Amygdala (tissue), 56 donors: ENCODE measurements at places on chromosomes 12 and 14.

DNA sequence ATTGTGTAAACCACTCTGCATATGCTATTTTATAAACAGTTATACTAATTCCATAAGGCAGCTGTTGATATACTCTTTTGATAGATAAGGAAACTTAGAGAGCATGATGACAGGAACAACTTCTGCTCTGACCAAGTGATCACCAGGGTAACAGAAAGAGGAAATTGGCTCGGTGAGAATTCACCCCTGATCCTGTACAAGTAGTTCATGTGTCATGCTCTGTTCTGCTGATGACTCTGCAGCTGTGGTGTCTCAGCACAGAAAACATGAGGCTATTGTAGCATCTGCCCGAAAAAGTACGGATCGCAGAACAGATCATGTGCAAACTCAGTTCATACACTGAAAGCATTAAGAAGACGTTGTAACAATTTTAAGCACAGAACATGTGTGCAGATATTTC, 345.0 kb downstream of the LRIG3 start:
- DNase-seq, result peak; percentile 1

DNA sequence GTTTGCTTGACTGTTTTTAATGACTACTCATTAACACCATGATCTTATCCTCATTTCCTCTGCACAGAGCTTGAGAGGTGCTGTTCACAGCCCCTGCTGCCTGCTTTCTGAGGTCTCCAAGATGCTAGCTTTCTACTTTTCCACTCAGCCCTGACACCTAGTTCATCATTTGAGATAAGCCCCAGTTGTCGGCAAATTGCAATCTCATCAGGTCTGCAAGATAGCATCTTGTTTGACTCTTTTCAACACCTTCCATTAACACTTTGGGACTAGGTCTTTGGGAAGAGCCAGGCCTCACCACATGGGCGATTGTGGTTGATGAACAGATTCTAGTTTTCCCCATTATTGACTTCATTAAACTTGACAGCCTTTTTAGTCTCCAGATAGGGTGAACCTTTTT, 904.8 kb downstream of the DIO2 start:
- DNase-seq, result no peak

- no peak for DNase-seq
Measured at GRCh38 chr14:56333359-56334292, 215.4 kb downstream of the PELI2 start.

GRCh38 chr14:101171650-101172049, 268.1 kb upstream of the RTL1 start:
- no peak for DNase-seq

DNA sequence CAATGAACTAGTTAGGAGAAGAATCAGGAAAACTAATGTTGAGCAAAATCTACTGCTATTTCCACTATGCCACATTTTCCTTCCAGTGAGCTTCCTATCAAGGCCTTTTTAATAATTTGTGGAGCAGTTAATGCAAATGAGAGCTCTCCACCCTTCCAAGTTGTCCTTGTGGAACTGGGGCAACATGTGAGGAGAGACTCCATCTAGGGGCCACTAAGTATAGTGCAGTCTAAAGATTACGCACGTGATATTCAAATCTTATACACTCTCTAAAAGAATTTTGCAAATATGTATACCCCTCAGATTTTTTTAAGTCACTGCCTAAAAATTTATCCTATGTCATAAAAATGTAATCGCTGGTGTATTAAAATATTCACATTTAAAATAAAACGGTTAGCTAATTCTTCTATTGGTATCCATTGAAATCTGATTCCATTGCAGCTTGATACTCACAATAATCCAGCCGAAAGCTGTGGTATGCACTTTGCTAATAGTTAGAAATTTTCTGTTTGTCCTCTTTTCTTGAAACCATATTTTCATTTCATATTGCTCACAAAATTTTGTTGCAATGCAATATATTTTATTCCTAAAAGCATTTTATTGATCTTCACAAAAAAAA, 100.1 kb downstream of the PAH start:
- no peak for DNase-seq

GRCh38 chr14:99687284-99688209, 3.4 kb downstream of the CYP46A1 start:
- DNase-seq, result no peak

DNA sequence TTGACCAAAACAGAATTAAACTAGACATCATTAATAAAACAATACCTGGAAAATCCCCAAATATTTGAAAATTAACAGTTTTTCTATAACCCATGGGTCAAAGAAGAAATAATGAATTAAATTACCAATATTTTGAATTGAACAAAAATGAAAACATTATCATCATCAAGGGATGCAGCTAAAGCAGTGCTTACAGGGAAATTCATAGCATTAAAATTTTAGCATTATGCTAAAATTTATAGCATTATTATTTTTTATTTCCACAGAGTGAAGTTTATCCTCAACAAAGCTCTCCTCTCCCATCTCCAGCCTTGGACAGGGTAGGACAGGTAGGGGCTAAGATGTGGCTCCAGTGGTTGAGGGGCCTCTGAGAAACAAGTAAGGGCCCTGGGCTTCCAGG, 19.3 kb upstream of the M6PR start:
- DNase-seq, result no peak

DNA sequence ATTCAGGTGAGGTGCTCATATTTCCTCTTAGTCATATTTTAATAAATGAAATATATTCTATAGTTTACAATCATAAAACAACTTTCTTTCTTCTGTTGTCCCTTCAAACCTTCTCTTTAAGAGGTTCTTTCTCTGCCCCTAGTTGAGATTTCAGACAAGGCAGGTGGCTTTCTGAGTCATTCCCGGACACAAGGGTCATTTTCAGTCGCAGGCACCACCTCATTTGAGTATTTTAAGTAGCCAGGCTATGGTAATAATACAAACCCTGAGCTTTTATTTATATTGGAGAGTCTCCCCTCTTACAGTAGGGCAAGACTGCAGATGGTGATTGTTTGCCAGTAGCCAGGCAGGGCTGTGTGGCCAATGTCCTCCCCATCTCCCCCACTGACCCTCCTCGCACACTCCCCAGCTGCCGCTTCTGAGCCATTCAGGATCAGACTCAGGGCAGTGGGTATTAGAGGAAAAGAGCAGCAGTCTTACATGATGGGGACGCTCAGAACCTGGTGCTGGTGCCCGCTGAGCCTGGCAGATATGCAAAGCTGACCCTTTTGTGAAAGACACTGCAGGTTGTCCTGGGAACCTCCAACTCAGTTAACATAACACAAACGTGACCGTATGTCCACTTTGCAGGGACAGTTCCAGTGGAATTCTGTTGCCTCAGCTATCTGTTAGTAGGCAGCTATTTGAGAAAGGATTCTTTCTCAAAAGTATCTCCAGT, 101.1 kb upstream of the BCL2L14 start:
- no peak for DNase-seq

DNA sequence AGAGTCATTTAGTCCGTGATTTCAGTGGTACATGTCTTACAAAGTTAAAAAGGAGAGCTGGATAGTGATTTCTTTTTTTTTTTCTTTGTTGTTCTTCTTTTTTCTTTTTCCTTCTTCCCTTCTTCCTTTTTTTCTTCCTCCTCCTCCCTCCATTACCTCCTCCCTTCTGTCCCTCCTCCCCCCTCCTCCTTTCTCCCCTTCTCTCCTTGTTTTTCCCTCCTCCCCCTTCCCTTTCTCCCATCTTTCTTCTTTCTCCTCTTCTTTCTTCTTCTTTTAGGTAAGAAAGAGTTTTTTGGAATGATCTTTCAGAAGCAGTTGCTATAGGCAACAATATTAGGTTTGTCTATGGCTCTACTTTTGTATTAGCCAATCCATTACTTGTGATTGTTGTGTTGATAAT, 368.6 kb downstream of the RAD51B start:
- DNase-seq, result no peak

GRCh38 chr14:20247646-20248246, 8.7 kb downstream of the OR11H4 start:
- no peak for DNase-seq

DNA sequence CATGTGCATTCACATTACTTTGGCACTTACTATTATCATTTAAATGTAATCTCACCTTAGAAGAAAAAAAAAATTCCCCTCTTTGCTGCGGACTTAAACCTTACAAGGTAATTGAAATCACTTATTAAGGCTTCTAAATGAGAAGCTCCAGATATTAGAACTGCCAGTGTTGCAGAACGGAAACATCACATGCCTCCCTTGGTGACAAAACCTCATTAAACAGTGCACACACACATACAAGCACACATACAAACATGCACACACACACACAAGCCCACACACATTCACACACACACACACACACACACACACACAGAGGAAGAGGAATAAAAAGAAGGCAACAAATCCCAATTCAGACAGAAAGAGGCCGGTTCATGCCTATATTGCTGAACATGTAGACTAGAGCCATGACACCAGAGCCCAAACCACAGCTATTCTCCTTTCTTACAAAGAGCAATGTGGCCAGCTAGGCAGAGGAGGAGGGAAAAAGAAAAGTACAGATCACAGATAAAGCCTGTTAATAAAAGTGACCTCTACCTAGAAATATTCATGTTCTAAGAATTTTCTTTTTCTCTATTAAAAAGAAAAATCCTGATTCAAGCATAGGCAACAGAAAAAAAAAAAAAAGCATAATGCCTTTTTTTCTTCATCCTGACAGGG, 405.2 kb upstream of the FLRT2 start:
- no peak for DNase-seq

DNA sequence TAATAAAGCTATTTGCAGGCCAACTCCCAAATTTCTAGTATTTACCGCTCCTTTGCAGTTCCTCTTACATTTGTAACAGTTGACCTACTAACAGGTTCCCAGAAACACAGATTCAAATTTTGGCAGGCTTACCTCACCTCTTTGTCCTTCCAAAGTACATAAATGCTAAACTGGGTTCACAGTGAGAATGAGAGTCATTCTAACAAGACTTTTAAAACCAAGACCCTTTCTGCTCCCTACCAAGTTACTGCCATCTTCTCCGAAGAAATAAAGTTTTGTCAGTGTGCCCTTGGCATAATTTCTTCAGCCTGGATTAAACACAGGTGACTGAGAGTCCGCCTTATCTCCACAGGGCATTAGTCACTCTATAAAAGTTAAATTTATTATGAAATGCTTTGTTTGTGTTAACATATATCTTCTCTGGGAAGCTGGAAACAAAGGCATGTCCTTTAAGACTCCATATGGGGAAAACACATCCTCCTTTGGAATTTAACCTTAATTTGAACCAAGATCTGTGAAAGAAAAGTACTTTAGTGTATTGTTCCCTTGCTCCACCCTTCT, 28.2 kb downstream of the FOXA1 start:
- DNase-seq, result no peak

DNA sequence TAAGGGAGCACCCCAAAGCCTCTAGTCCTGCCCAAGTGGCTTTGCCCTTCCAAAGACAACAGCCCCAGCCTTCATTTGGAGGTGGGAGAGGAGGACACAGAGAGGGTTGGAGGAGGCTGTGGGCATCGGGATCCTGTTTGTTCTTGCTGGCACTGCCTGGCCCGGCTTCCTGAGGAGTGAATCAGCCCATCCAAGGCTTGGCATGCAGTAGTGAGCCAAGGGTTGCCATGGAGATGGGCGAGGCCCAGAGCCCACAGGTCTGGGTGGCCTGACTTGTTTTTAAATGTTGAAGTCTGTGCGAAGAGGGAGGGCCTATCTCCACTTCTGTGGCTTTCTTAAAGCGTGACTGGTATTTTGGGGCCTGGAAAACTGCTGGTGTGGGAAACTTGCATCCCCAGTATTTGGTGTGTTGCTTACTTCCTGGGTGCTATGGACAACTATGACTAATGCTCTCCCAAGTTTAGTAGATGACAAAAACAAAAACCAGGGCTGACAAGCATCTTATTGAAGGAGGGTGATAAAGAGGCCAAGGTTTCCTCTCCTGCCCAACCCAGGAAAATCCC, 15.8 kb downstream of the CD9 start:
- peak; percentile 47 for DNase-seq

DNA sequence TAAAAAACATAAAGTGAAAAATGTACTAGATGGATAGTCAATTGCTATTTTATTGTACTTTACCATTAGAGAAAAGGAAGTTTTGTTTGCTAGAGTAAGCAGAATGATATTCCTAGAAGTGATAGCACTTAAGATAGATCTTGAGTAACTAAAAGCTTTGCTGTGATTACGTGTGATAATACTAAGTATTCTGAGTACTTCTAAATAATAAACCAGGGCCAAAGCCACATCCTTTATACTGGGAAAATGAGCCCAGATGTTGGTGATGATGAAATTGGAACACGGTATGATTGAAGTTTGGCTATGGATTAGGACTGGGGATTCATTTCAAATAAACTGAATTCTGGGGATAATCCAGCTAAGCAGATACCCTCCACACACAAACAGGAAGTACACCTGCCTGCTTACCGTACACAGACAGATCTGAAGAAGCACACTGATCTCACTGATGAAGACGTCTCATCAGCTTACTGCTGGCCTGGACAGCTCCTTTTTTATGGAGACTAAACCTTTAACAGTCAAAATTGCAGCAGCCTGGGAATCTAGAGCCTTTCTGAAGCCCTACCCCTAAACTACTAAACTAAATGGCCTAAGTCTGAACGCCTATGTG, 199.8 kb downstream of the LRFN5 start:
- DNase-seq, result no peak

DNA sequence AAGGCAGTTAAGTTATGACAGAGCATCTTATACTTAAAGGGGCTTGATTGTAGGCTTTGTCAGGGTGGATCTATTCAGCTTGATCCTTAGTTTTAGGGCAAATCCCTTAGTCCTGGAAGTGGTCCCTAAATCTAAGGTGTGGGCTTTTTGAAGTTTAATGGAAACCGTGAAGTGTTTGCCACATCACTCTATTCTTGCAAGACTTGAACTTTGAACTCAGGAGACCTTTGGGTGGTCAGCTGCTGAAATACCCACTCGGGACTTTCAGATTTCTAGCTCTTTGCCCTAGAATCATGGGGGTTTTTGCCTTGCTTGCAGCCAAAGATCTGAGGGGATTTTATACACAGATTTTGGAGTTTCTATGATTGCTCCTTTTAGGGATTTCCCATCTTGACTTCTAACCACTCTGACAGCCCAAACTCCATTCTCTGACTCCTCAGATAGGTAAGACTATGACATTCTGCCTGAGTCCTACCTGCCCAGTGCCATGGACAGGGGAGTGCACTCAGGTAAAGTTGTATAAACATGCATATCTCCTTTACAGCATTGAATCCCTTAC, 39.9 kb downstream of the SNAPC1 start:
- no peak for DNase-seq

- no peak for DNase-seq
Measured at GRCh38 chr14:49951691-49952345, 58.9 kb downstream of the ARF6 start.
